Activated CD4-positive, alpha-beta T cell treated with anti-CD3 and anti-CD28 coated beads, Interleukin-2, amount 10 ng/mL, durations not matched to agents 24 days and 14 days (primary cell): ENCODE measurements at places on chromosomes 11 and 22. TPM values are rescaled to one million over a fixed set of nuclear protein-coding genes. Genes with fewer than 3 reads are reported as not detected.

HTR3B gene
- not detected in 2 replicates for total RNA-seq

GAB4 gene
- not detected in 2 replicates for total RNA-seq

MAPK12 gene
- 20.1 and 21.5 TPM in 2 replicates for total RNA-seq

TBCEL gene
- 8.7 and 9.6 TPM in 2 replicates for total RNA-seq

SCUBE1 gene
- not detected in 2 replicates for total RNA-seq

DNA sequence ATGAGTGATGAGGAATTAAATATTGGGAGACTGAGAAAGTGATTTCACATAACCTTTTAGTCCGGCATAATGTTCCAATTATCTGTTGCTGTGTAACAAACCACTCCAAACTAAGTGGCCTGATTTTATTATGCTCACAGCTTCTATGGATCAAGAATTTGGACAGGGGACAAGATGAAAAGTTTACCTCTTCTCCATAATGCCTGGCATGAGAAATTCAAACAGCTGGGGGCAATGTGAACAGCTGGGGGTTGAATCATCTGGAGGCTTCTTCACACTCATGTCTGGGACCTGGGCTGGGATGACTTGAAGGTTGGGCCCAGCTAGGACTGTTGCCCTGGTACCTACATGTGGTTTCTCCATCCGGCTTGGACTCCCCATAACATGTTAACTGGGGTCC is 99.4 kb upstream of the DRD2 start:
- no peak overlapping the region for H3K27ac ChIP-seq
- H3K27me3 ChIP-seq = peaks cover 13% of the 10 kb centered on the region
- no peak overlapping the region for H3K4me3 ChIP-seq
- H3K4me1 ChIP-seq = peaks cover 14% of the 10 kb centered on the region
- no peaks in the 10 kb centered on the region for H3K36me3 ChIP-seq

DNA sequence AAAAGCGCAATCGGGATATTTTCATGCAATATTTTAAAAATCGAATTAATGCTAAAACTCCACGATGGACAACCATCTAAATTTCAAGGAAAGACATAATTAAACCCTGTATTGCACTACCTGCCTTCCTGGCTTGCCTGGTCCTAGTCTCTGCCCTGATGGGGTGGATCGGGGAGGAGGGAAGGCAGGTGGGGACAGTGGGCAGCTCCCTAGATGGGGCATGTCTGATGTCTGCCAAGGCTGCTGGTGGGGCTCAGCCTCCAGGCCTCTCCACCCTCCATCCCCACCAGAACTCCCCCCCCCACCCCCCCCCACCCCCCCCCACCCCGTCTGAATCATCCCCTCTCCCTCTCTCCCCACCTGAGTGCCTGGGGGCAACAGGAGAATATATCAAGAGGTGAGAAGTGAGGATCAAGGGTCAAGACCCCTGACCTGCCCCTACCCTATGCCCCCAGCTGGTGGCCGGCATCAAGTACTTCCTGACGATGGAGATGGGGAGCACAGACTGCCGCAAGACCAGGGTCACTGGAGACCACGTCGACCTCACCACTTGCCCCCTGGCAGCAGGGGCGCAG is 650 bp downstream of the CST6 start:
- no peaks in the 10 kb centered on the region for H3K36me3 ChIP-seq
- H3K4me1 ChIP-seq = peaks cover 4% of the 10 kb centered on the region
- no peak overlapping the region for H3K4me3 ChIP-seq
- peaks cover 21% of the 10 kb centered on the region for H3K27me3 ChIP-seq

DNA sequence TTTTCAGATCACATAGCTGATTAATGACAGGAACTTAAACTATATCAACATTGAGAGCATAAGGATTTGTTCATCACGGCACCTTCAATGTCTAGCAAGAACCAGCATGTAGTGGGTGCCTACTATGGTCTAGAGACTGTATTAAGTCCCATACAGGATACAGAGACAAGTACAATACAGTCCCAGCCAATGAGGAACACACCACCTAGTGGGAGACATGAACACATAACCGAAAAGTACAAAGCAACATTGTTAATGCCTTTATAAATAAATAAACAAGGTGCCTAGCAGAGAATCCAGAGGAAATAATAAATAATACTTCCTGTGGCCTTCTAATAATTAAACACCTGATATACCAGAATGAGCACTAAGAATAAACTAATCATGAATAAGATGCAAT is 87.7 kb upstream of the OPCML start:
- H3K36me3 ChIP-seq = no peaks in the 10 kb centered on the region
- H3K27ac ChIP-seq = no peak overlapping the region

DNA sequence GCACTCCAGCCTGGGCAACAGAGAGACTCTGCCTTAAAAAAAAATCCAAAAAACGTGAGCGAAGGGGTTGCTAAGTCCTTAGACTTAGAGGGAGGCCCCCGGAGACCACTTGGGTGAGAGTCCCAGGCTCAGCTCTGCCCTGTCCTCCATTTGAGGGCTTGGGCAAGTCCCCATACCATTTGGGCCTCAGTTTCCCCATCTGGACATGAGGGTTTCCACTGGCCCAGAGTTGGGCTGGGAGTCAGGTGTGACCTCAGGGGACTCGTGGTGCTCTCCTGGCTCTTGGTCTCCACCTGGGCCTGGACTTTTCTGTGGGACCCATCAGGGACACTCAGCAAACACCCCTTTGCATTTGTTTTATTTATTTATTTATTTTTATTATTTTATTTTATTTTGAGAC is 35.2 kb upstream of the CSNK1E start:
- H3K4me1 ChIP-seq = no peaks in the 10 kb centered on the region
- H3K27ac ChIP-seq = no peak overlapping the region
- no peaks in the 10 kb centered on the region for H3K36me3 ChIP-seq

DNA sequence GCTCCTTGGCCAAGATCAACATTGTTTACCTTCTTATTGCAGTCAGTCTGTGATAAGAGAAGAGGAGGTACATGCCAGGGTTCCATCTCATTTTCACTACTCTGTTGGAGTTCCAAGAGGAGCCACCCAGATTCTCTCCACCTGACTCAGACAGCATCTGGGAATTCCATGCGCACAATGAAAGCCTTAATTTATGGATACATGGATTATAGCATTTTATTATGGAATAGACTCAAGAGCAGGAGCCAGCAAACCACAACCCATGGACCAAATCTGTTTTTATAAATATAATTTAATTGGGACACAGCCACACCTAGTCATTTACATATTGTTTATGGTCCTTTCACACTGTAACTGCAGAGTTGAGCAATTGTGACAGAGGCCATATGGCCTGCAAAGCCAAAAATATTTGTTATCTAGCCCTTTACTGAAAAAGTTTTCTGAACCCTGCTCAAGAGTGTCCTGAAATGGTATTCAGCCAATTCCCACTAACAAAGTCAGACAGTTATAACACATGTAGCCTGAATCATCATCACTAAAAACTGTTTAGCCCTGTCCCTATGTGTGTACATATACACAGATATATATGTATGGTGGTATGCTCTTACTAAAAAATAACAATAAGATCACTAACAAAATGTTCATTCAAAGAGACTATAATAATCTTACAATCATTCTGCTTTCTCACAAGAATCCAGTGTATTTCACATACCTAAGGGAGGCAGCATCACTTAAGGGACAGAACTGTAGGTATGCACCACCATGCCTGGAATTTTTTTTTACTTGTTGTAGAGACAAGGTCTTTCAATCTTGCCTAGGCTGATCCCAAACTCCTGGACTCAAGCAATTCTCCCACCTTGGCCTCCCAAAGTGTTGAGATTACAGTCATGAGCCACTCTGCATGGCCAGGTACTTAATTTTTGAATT is 104.5 kb upstream of the TEAD1 start:
- peaks cover 28% of the 10 kb centered on the region for H3K27me3 ChIP-seq
- H3K4me1 ChIP-seq = no peaks in the 10 kb centered on the region
- H3K27ac ChIP-seq = no peak overlapping the region
- no peak for DNase-seq
- no peaks in the 10 kb centered on the region for H3K36me3 ChIP-seq

DNA sequence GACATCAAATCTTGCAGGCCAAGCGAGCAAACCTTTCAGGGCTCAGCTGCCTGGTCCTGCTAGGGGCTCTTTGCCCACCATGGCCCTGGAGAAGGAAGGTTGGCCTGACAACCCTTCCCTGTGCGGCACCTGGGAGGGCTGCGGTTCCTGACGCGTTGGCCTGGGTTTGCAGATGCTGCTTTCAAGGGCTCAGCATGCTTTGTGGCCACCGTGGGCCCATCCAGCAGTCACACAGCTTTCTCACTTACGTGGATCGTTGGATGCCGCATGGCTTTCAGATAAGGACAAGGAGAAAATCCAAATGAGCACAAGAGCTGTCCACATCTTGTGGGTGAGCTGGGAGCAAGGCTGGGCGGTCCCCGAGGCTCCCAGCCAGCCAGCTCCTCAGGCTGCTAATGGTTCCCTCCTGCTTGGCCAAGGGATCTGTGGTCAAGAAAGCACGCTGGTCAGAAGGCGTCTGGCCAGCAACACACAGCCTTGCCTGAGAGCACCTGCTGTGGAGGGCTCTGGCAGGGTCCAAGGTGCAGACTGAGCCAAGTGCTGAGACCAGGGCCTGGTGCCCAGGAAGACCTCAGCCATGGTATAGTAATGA is 8.2 kb downstream of the C11orf24 start:
- H3K27me3 ChIP-seq = no peaks in the 10 kb centered on the region
- peaks cover 3% of the 10 kb centered on the region for H3K4me1 ChIP-seq
- DNase-seq = no peak
- no peak overlapping the region for H3K4me3 ChIP-seq
- no peak overlapping the region for H3K27ac ChIP-seq
- H3K36me3 ChIP-seq = peaks cover 41% of the 10 kb centered on the region

- H3K27me3 ChIP-seq = no peaks in the 10 kb centered on the region
- peaks cover 4% of the 10 kb centered on the region for H3K36me3 ChIP-seq
- no peak overlapping the region for H3K4me3 ChIP-seq
Measured at GRCh38 chr11:64890522-64890939, 12.1 kb upstream of the EHD1 start.

- H3K27ac ChIP-seq = no peak overlapping the region
- no peak for DNase-seq
- H3K4me3 ChIP-seq = no peak overlapping the region
- no peaks in the 10 kb centered on the region for H3K36me3 ChIP-seq
- no peaks in the 10 kb centered on the region for H3K4me1 ChIP-seq
- no peaks in the 10 kb centered on the region for H3K27me3 ChIP-seq
Measured at GRCh38 chr11:60791153-60791933, 6.2 kb downstream of the MS4A10 start.
